ENCODE measurements at places on chromosomes 3 and 15.

DNA sequence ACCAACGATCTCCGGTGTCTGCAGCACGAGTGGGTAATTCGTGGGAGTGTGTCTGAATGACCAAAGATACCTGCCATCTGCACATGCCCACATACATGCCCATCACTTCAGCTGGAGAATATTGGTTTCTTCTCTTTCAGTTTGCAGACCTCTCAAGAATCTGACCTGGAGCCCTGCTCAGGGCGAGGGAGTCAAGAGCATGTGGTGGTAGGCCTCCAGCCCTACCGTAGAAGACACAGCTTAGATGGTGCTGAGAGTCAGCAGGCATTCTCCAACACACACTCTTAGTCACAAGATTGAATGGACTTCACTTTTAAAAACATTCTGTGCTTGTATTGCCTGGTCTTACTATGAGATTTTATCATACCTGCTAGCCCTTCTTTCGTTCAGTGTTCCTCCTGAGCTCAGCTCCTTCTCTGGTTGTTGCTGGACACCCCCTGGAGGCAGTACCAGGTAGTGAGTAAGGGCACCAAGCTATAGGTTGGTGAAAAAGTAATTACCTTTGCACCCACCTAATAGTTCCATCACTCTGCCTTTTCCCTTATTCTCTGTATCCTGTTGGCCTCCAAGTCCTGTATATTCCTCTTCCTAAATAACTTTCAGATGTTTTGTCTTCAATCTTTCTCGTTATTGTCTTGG is 252.0 kb downstream of the CACNA2D3 start:
- peak; percentile 19 for DNase-seq

GRCh38 chr3:141454054-141454453 is 32.8 kb upstream of the RASA2 start:
- DNase-seq, result no peak

- no peak for DNase-seq
Measured at GRCh38 chr3:138854204-138854603, 19.5 kb upstream of the PIK3CB start.

GRCh38 chr15:76184650-76185035 is 124.9 kb downstream of the TMEM266 start:
- no peak for DNase-seq

- no peak for DNase-seq
Measured at GRCh38 chr15:51377038-51377786, 35.8 kb downstream of the GLDN start.

DNA sequence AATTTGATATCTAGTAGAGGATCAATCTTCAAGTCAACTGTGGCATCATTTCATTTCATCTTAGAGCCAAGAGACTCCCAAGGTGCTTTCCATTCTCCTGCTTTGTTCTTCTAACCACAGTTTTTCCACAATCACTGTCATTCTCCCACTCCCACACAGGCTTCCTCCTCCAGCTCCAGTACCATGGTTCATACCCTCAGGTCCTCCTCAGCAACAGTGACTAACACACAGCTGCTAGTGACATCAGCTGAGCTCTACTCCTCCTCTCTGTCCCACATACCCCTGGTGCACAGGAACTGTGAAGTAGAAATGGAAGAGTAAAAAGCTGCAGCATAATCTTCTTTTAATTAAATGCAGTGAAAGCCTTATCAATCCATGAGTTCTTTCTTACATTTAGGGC is 200.2 kb upstream of the DPH6 start:
- DNase-seq, result no peak

GRCh38 chr3:52259035-52259434 is 13.5 kb downstream of the PPM1M start:
- DNase-seq, result no peak

DNA sequence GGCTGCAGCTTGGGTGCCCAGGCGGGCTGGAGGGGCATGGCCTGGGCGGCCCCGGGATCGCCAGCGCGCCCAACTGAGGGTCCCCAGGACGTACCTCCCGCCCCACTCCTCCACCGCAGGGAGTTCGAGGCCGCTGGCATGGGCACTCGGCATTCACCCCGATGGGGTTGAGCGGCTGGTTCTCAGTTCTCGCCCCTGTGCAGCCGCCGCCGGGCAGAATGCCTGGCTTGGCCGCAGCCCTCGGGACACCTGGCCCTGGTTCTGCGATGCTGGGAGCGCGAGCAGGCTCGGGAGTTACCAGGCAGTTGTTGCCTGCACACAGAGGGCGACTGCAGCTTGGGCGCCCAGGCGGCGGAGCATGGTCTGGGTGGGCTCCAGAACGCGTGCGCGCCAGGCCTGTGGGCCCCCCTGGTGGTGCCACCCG is 121.4 kb downstream of the LMLN start:
- no peak for DNase-seq

DNA sequence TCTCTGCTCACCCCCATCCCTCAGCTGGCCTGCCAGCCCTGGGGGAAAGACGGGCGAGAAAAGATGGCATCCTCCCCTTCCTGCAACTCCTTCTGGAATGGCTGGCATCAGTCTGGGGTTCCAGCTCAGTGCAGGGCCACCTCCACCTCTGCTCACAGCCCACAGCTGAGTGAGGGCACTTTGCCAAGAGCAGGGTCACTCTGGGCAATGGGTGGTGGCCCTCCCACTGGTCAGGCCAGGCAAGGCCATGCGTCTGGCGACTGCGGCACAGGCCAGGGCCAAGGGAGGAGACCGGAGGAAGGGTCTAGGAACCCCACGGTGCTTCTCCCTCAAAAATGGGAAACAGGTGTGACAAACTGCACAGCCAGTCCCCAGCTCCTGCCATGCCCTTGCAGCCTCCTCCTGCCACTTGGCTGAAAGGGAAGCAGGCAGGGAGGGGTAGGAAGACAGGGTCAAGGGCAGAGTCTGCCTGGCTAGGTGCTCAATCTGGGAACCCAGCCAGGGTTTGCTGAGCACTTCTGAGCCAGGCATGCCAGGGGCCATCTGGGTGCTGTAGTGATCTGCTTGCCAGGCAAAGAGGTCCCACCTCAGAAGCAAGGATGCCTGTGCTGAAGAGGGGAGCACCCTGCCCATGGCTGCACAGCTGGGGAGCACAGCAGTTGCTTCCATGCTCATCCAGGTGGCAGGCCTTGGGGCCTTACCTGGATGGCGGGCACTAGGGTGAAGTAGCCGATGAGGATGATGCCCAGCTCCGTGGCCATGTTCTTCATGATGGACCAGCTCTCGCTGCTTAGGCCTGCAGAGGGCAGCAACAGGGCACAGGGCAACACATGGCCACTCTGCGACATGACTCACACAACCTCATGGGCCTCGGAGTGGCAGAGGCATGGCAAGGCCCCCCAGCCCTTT is 41.2 kb downstream of the PTPN23 start:
- DNase-seq, result no peak

DNA sequence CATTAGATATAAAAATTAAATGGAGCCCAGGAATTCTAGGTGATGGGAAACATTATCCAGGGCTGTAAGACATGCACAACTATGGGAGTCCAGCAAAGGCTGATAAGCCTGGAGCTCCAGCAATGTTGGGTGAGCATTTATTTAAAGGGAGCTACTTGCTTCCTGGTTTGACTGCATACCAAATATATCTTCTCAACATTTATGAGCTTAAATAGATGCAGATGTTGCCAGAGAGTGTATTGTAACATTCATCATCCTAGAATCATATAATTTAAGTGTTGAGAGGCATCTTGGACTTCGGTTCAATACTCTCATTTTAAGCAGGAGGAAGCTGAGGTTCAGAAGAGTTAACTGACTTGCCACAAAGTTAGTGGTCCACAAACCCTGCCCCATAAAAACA is 12.2 kb upstream of the POLR2M start:
- no peak for DNase-seq

- DNase-seq, result no peak
Measured at GRCh38 chr15:48802867-48803266, 8.0 kb downstream of the CEP152 start.

DNA sequence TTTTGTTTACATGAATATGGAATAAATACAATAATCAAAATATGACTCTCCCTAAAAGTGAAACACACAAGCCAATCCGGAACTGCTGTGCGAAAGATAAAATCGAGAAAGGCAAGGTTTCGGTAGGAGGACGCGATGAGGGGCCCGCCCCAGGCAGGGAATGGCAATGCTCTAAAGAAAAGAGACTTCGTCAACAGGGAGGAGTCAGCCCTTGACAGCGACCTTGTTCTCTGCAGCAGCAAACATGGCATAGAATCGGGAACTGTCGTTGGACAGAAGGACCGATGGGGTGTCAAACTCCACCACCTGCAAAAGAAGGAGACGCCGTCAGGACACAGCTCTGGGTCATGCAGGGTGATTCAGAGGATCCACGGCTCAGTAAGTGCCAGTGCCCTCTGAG is 36.4 kb upstream of the PARL start:
- no peak for DNase-seq
